Fibroblast of skin of left quadriceps (primary cell): ENCODE measurements at places on chromosomes 6 and 20.

DNA sequence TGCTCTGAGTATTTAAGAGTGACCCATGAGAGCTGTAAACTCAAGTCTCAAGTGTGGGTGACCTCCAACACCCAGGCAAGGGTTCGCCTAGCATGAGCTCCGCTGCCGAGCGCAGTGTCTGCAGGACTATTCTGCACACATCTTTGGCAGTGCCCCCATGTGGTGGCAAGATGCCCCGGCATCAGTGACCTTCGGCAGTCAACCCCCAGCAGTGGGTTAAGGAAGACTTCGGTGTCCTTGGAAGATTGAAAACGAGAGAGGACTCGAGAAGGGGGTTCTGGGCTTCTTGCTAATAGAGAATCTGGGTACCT, 43.1 kb downstream of the RBM38 start:
- DNase-seq, result no peak

DNA sequence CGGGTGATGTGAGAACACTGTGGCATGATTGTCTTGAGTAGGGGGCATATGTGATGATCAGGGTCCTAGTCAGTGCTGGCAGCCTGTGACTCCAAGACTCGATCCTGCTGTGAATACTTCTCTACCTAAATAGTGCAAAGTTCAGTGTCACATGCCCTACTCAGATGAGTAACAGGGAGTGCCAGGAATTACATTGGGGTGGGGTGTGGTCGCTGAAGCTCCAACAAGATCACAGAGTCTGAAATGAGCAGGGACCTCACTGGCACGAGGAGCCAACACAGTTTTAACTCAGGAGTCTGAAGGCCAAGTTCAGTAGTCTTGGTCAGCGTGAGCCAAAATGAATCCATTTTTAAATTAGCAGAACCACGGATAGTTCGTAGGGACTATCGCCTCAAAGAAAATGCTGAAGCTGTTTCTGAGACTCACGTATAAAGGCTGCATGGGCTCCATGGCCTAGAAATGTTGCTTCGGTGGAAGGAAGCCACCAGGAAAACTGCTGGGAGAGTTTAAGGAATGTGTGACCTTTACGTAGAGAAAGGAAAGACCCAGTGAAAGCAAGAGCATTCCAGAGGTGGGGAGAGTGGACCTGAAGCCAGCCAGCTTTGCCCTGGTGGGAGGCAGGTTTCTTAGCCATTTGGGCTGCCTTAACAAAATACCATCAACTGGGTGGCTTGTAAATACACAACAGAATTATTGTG, 72.2 kb downstream of the RPP40 start:
- no peak for DNase-seq

DNA sequence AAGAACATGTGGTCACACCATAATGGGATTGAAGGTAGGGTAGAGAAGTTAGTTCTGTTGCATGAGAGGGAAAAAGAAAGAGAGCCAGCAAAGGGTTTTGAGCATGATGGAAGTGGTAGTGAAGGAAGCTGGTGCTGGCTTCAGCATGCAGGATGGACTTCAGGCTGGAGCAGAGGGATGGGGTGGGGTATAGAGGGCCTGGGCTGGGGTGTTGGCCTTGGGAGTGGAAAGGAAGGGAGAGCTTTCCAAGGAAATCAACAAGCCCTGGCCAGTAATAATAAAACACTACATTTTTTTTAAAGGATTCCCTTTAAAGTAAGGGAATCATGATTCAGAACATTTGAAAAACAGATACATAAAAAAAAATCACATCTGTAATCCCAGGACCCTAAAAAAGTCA, 61.2 kb downstream of the LAMA4 start:
- DNase-seq, result no peak

GRCh38 chr6:126608681-126609080, 268.8 kb downstream of the CENPW start:
- no peak for DNase-seq

DNA sequence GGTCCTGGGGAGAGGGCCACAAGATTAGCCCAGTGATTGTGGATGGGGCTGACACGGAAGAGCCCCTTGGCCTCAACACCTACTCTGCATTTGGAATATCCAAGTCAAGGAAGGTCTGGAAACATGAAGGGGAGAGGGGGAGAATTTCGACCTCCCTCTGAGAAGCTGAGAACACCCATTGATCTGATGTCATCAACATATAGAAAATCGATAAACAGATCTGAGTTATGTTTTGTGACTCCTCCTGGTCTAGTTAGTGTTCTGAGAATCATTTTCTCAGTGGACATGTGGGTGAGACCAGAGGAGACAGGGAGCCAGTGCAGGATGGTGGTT, 108.0 kb downstream of the SLC22A3 start:
- DNase-seq, result no peak

DNA sequence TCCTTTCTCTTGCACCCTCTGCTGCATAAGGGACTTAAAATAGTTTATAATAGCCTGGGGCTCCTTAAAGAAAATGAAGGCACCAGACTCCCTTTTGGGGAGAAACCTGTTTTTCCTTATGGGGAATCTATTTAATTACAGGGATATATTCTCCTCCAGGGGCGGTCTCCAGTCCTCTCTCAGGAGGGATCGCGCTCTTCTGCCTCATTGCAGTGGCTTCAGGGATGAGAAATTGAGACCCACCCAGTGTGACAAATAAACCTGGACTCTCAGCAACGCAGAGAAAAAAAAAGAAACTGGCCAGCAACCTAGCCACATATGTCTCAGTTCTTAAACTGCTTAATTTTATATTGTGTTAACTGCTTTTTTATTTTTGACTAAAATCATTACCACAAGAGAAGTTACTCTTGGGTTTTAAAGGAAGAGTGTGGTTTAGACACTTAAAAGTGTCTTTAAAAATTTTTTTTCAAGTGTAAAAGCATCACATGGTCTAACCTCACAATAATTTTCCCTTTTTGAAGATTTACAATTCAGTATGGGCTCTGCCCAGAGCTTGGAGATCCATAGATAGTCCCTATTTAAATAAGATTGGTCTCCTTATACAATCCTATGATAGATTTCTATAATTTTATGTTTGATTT, 11.7 kb upstream of the GOPC start:
- no peak for DNase-seq

DNA sequence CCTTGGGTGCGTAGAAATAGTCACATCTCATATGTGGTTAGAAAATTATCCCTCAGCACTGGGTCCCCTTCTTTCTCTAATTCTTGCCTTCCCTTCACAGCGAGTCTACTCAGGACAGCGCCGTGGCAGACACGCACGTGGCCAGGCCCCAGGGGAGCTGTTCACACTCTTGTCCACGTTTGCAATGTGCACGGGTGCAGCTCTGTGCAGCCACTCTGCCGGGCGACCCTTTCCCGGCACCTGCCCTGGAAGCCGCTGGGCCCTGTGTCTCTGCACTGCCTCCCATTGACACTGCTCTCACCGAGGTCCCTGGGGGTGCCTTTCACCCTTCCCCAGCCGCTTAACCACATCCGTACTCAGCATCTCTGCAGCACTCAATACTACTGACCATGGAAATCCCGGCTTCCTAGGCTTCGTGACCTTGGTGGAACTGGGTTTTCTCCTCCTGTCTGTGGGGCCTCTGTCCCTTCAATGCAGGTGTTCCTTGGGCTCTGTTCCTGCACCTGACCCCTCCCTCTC, 104.9 kb downstream of the DACT2 start:
- no peak for DNase-seq

DNA sequence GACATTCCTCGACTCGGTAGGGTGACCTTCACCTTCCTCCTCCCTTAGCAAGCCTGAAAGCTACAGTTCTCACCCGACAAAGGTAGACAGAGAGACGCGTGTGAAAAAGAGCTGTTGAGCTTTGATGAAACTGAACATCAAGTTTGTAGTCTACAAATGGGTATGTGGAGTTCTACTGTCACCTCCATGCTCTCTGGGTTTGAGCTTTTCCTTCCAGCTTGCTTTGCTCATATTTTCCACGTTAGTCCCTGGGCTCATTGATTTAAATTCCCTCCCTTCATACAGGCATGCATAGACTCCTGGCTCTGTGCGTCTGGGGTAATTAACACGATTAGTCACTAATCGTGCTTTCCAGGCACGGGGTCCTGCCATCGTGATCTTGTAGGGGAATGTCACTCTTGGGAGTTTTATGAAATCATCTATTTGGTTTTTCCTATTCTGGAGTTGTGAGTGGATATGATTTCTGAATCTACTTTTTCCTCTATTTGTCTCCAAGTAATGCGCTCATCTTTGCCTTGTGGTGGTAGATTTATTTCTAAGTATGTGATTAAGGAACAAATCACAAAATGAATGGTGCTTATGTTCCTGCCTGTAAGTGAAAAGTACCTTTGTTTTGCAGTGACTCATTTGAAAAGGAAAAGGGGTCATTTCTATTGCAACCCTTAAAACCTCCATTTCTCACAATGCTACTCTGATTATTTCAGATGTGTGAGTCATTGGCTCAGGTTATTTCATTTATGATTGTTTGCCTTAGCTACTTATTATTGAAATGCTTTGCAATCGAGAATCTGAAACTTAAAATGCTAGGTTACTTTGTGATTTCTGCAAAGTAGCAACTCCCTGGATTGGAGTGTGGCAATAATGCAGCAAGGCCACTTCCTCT, 154.6 kb downstream of the ZDHHC14 start:
- DNase-seq, result peak; percentile 28

DNA sequence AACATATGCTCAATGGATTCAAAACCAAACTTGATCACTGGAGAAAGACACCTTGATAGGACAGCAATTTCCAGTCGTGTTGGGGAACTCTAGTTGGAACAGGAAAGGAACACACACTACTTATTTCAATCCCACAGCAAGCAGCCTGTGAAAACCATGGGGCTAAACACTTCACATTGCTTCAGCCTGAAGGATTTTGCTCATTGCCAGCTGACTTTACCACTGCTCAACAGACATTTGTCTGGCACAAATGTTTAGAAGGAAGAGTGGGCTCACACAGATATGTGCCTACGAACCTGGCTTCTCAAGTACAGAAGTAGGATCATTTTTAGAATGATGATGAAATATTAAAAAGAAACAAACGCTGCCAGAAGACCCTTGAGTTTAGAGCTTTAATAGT, 598.1 kb downstream of the PHF3 start:
- no peak for DNase-seq

GRCh38 chr6:113184291-113184690, 672.9 kb upstream of the MARCKS start:
- DNase-seq, result peak; percentile 85

DNA sequence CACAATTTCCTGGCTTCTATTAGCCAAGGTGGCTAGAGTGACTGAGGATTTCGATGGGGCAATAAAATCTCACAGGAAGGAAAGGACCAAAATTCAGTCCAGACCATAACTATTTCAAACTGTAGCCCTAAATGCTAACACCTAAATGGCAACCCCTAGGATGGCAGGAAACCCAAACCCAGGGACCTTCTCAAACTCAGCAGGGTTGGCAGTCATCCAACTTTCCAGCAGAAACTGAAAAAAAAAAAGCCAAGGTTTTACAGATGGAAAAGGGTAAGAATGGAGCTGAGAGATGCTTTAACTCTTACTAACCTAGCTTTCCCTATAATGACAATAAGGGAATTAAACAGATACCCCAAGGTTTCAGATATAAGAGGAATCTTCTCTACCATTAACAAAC, 10.5 kb downstream of the IBTK start:
- DNase-seq, result no peak

DNA sequence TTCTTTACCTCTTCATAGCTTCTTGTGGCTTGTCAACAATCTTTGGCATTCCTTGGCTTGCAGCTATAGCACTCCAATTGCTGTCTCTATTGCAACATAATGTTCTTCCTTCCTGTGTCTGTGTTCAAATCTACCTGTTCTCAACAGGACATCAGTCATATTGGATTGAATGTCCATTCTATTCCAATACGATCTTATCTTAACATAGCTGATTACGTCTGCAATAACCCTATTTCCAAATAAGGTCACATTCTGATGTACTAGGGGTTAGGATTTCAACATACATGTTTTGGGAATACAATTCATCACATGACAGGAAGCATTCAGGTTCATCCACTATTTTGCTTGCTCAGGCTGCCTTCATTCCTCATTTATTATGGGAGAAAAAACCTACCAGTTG, 684.4 kb upstream of the CITED2 start:
- no peak for DNase-seq

DNA sequence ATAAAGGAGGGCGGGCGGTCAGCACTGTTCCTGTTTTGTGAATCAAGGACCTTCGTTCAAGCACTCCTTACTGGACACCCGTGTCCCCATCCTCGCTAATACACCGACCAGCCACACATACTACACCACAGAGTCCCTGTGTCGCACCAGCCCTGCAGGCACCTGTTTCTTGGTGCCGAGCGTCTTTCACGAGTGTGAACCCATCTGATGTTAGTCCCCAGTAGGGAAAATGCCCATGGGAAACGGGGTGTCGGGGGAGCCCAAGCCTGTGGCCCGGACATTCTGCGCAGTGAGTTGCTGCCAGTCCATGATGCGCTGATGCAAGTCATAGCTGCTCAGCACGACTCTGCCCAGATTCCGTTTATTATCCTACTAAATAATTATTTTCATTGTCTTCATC, 74.7 kb downstream of the TTLL2 start:
- no peak for DNase-seq

DNA sequence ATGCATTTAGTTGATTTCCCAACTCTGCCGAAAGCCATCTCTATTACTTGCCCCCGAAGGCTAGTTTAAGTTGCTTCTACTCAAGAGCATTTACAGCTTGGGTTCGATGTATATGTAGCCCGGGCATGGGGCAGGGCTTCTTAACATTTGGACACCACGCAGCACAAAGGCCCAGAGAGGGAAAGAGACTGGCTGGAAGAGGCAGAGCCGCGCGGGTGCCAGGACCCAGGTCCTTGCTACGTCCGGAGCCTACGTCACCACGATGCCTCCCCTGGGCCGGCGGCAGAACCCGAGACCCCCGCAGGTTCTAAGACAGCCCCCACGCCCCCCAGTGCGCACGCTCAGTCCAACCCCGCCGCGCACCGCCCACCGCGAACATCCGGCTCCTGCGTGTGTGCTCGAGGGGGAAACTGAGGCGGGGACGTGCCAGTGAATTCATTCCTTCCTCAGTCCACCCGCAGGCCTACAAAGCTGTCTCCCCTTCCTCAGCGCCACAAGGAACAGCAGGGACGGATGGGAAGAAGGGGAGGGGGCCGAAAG, 367 bp upstream of the PCIF1 start:
- no peak for DNase-seq

GRCh38 chr6:3630258-3630835, 121.2 kb downstream of the PXDC1 start:
- no peak for DNase-seq

DNA sequence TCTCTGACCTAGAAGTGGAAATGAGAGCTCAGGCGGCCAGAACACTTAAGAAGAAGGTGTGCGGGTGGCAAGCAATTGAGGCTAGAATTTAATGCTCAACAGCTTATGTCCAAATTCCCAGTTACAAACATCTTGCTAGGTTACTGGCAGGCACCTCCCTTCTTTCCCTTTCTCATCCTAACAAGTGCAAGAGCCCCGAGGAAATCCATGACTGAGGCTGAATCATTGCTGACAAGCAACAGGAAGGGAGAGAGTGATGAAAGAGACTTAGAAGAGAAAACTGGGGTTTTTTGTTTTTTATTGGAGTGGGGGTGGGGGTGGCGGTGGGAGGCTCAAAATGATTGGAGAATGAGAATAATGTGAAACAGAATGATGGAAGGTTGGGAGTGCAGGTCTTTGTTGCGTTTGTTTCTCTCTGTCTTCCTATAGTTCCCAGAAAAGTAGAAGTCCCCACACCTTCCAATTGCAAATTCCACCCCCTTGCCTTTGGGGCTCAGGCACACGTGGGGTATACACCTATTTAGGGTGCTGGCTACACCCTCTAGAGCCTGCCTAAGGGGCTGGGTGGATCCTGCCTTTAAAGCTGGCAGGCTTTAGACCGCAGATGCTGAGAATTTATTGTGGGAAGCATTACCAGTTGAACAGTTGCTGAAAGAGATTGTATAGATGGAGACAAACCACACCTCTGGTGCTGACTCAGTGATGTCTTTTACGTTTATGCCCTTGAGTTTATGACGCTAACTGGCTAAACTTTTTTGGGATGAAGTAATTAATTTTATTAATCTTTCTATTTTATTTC, 1.4 kb downstream of the FAM83B start:
- no peak for DNase-seq
